Hematopoietic multipotent progenitor cell treated with erythropoietin and hydrocortisone succinate and interleukin-3 and kit ligand, for 4 days (in vitro differentiated cells): ENCODE measurements at places on chromosomes 5 and 9.
A peak's percentile ranks its signal among the peaks of the same experiment; 100 is the strongest.

DNA sequence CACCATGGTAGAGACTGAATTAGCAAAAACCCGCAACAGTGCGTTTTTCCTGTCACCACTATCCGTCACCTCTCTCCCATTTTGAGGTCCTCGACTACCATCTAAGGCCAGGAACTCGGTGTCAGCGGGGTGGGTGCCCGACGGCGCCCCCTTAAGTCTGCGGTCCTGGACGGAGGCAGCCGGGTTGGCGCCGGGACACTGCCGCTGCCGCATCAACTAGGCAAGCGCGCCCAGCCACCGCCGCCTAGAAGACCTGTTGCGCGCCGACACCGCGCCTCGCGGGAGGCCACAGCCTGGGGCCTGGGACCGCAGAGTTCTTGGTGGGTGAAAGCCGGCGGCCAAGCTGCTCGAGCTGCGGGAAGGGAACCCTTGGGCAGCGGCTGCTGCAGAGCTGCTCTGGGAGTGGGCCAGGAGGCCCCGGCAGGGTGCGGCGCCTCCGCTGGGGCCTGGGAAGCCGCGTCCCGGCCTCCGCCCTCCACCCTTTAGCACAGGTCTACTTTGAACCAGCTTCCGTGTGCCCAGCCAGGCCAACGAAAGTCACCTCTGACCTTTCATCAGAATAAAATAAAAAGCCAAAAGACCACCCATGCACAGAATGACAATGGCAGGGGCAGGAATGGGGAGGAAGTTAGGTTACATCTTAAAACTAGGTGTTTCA, 3.5 kb downstream of the FOXB2 start:
- DNase-seq, result peak; percentile 42

DNA sequence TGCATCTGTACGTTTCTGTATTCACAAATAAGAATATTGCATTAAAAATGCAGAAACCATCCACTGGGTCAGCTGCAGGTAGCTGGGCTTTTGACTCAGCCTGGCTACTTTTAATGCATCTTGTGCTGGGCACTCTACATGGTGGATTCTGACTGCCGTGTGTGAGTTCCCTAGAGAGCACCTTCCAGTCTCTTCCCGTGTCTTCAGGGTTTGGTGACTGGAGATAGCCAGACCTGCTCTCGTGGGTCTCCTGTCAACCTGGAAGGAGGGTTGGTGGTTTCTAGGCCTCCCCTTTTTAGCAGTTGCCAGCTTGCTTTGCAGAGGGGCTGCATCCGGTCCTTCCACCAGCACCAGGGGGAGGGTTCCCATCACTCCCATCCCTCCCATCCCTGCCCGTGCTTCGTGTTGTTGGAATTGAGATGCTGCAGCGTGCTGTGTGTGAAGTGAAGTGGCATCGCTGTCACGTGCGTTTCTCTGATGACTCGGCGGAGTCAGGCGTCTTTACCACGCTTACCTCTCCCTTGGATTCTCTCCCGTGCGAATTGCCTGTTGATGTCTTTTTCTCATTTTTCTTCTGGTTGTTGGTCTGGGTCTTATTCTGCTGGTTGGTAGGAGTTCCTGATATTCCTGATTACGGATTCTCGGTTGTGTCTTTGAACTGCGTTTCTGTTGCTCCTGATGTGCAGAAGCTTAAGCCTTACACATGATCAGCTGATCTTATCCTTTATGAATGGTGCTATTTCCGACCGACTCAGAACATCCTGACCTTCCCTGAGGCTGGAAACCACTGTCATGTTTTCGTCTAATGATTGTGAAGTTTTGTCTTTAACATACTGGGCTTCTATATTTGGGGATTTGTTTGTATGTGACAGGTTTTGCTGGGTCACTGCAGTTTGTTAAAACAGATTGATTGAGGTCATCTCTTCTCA, 16.9 kb downstream of the FBXW5 start:
- DNase-seq, result no peak

- no peak for DNase-seq
Observed at GRCh38 chr9:115038178-115038577, 79.8 kb downstream of the TNC start.

- DNase-seq, result peak; percentile 91
Observed at GRCh38 chr5:170861917-170862766, at the start of gene RANBP17. RANBP17 (plus strand) TSS chr5:170862018.

DNA sequence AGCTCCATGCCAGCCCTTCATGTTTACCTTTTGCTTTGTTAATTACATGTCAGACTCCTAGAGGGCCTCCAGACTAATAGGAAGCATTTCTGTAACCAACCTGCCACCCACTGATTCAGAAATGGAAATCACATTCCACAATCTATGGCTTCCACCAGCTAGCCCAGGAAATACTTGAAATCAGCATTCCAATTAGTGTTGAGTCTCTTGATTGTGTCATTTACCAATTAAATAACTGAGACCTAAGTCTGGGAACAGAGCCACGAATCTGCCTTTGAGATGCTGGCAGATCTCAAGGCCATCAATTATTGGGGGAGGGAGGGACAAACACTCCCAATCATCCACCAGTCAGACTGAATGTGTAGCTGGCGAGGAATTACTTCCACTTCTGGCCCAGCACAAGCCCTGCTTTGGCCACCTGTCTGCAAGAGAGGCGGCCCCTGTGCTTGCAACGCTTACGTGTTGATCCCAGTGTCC, 27.4 kb upstream of the SAP30L start:
- DNase-seq, result no peak

DNA sequence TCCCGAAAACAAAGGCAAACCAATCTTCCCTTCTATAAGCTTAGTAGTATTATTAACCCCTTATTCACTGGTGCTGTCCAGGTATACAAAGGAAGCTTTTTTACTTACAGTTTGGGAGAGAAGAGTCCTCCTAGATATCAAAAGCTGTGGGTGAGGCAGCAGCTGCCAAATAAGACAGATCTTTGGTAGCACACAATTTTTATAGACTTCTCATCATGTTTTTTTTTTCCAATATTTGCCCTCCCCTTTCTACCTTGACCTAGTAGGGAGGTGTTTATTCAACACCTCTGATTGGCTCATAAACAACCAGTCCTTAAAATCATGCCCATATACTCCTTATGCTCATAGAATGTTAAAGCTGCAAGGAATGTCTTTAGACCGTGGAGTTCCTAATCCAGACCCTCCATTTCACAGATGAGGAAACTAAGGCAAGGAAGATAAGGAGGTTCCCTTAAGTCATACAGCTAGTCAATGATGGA, at the start of gene ALDOB:
Gene ALDOB, minus strand, starts transcription at position 174 of the 479 bp plus-strand sequence. CDS start 4,887 bp downstream, outside the sequence.
- DNase-seq, result no peak

- no peak for DNase-seq
Observed at GRCh38 chr5:55456216-55456895, 78.4 kb downstream of the PLPP1 start.

DNA sequence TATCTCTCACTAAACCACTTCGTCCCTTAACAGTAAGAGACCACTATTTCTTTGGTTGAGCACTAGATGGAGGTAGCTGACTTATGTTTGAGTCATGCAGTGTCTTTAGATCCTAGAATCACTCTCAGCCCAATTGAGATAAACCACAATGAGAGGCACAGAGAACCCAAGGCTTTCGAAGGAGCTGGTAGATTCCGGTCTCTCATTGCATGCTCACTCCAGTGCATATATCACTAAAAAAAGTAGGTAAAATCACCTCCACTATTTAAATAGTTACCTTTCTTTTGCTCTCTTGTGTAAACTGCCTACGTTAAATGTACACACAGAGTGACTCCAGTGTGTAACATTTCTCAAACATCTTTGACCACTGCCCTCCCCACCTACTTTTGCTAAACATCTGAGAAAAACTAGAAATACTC, 27.6 kb downstream of the ACTL7A start:
- peak; percentile 41 for DNase-seq

GRCh38 chr5:36934740-36935356, 58.3 kb downstream of the NIPBL start:
- DNase-seq, result no peak
